ENCODE measurements at places on chromosomes 16 and 17.

- no peak for DNase-seq
These were observed 47.3 kb downstream of the TTC19 start for GRCh38 chr17:16046966-16047365.

DNA sequence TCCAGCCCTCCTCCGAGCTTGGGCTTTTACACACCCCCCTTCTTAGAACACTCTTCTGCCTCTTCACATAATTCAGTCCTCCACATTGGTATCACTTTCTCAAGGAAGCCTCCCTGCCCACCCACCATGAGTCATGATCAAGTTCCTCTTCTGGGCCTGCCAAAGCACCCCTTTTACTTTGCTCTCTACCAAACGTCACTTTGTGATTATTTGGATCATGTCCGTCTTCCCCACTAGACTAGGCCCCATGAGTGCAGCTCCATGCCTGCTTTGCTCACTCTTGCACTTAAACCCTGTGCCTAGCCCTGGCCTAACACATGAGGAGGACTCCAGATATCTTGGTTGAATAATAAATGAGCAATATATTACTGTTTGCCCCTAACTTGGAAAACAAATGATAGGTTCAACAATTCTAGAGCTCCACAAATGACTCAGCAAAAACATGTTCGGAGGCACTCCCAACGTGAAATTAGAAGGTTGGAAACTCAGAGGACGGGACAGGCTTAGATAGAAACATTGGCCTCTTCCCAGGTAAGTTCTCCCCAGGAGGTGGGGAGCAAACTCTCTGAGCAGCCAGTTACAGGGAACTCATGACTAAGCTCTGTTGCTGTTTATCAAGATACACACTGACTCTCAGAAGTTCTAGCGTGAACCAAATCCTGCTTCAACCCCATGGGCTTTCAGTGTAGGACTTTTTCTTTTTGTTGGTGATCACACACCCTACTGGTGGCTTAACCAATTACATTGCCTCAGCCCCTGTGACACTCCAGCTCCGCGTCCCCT is 28.3 kb downstream of the G6PC1 start:
- DNase-seq: peak; percentile 9

- no peak for DNase-seq
These were observed 43.3 kb upstream of the NF1 start for GRCh38 chr17:31051506-31051905.

DNA sequence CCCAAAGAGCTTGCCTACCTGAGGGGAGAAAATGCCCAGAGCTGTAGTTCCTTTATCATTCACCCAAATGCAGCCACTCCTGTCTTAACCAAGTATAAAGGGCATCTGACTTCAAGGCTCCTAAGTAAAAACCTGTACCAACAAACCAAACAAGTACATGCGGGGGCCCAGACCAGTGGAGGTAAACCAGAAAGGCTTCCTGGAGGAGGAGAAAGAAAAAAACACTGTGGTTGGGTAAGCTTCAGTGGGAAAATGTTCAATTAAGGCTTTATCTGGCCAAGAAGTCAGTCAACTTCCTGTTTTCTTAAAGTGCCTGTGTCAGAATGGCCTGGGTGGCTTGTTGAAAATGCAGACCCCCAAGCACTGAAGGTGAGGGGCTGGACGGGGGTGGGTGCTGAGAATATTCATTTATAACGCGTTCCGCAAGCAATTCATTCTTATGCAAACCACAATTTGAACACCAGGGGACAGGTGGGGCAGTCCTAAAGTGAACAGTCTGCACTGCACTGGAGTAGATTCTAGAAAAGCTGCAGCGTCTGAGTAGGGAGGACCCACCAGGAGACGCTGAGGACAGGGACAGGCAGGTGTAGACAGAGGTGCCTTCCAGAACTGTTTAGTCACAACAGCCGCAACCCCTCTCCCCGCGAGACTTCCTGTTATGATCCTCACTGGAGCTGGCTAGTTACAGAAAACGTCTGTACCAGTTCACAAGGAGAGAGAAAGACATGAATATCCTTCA is 467.1 kb downstream of the SOX9 start:
- DNase-seq: no peak

DNA sequence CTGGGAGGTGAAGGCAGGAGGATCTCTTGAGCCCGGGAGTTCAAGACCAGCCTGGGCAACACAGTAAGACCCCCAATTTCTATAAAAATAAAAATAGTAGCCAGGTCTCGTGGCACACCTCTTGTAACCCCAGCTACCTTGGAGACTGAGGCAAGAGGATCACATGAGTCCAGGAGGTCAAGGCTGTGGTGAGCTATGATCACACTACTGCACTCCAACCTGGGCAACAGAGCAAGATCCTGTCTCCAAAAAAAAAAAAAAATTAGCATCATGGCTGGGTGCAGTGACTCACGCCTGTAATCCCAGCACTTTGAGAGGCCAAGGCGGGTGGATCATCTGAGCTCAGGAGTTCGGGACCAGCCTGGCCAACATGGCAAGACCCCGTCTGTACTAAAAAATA is 6.7 kb upstream of the CBX2 start:
- no peak for DNase-seq

DNA sequence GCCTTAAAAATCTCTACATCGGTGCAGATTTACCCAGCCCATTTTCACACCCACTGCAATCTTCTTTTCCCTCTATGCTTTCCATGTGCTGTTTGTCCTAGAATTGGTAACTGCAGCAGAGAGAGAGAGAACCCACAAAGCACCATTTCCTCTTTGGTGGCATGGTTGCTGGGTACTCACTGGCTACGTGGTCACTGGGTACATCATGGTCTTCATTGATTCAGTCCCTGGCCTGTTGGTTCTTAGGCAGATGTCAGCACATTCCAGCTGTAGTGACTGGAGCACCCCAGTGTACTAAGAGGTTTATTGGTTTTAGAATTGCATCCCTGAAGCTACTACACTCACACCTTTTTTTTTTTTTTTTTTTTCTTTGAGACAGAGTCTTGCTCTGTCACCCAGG is 156.1 kb upstream of the CACNG5 start:
- DNase-seq: no peak

DNA sequence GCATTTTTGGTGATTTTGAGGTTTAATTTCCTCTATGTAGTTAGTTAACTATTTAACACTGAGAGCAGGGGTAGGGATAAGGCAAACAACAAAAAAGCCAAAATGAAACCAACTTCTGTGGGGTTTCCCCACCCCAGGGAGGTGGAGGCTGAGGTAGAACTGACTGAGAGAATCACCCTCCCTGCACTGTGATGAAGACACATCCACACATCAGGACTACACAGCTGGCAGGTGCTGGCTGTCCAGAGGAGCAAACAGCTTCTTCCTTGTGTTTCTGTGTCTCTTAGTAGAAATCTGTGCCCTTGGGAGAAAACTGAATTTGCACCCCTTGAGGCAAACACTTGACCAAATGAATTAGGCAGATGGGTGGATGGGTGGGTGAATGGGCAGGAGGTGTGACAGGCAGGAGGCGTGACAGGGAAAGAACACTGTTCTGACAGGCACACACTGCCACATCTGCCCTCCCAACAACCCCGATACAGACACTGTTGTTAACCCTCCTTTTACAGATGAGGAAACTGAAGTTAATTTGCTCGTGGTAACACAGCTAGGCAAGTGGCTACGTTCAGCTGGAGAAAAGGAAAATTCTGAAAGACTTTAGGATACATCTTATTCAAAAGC is 62.9 kb upstream of the AMZ2 start:
- DNase-seq: no peak

GRCh38 chr17:79830303-79830702 is 8.9 kb downstream of the CBX4 start:
- DNase-seq: no peak

DNA sequence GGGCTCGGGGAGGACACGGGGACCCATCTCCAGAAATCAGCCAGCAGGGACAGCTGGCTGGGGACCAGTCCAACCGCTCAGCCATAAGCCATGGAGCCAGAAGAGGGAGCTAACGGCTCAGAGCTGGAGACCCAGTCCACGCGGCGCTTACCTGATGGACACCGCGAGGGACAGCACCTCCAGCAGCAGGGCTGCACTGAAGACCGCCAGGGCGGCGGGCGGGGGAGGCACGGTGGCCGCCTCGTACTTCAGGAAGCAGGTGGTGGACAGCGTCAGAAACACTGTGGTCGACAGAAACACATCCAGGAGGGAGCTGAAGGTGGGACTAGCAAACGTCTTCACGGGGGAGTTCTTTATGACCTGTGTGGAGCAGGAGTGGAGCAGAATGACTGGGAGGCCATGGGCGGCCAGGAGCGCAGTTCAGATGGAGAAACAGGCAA is 102.6 kb upstream of the CREBBP start:
- peak; percentile 75 for DNase-seq

- peak; percentile 97 for DNase-seq
These were observed 805 bp upstream of the ORAI3 start for GRCh38 chr16:30947859-30948666.

DNA sequence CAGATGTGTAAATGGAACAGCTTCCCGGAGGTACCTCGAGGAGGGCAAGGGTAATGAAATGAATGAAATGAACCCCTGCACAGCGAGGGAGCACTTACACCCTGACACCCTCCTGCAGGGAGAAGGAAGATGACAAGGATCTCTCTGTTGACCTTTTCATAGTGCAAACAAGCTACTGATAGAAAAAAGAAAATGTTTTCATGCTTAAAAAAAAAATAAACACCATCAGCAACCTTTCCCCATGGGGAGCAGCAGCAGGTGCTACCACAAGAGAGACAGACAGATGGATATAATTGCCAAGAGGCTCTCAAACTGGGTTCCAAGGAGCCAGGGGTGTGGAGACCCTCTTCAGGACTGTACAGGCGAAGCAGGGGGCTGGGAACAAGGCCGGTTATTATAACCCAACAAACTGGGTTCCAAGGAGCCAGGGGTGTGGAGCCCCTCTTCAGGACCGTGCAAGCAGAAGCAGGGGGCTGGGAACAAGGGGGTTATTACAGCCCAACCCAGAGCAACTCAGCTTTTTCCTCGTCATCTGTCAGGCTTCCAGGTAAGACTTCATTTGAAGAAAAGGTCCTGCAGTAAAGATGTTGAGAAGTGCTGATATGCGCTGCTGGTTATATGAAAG is 718 bp upstream of the RPH3AL start:
- no peak for DNase-seq

GRCh38 chr17:40355804-40356758 is 8.5 kb downstream of the GJD3 start:
- DNase-seq: peak; percentile 63

DNA sequence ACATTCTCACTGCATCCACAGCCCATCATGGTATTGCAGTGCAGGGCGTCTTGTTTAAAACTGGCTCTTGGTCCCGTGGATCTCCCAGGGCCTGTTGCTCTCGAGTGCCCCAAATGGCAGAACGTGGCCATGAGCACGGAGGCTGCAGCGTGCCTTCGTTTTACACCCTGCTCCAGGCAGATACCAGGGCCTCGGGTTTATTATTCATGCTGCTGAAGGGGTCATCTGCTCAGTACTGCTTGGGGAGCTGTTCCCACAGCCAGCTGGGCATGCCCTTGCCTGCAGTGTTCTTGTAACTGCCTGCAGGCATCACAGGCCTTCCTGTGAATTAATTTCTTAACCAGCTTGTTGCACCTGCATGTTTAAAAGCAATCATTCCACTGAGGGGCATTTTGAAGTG is 129.7 kb upstream of the CHMP6 start:
- DNase-seq: no peak

- DNase-seq: peak; percentile 77
These were observed 3.4 kb upstream of the PPP1R9B start for GRCh38 chr17:50153650-50154575.

- no peak for DNase-seq
These were observed 54.9 kb upstream of the DLX4 start for GRCh38 chr17:49914096-49914490.

DNA sequence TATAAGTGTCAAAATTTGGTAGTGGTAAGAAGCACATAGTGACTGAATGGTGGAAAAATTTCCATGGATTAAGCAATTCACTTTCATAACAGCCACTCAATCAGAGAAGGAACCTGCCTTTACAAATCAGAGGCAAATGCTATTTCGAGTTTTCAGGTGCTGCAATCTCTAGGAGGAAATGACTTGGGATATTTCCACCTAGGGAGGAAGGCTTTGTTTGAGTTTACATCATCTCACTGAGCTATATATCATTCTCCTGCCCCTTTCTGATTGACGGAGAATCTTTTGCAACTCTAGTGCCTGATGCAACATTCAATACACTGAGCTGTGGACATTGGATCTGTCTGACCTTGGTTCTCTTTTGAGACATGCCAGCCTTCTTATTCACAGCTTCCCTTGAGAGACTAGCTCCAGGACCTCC is 26.3 kb downstream of the MARCHF10 start:
- DNase-seq: no peak

GRCh38 chr16:84989749-84990620 is 21.4 kb downstream of the ZDHHC7 start:
- DNase-seq: no peak

DNA sequence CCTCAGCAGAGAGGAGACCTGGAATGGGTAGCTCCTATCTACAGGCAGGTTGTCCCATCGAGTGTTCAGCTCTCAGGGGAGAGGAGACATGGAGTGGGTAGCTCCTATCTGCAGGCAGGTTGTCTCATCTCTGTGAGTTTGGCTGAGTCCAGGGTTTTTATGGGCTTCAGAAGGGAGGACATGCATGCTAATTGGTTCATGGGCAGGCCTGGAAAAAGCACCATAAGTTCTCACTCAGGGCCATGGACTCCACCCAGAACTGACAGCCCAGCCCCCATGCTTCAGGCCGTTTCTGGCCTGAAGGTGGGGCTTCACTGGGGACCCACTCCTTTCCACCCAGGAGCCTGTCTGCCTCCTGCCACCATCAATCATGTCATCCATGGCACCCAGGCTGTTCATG is 84.0 kb downstream of the CYB561 start:
- no peak for DNase-seq

GRCh38 chr16:88519938-88520653 is 50.1 kb upstream of the ZC3H18 start:
- DNase-seq: no peak

- DNase-seq: peak; percentile 15
These were observed 77.6 kb downstream of the CCDC182 start for GRCh38 chr17:57667461-57667923.

GRCh38 chr16:46923513-46924295 is 39.5 kb downstream of the GPT2 start:
- DNase-seq: no peak

GRCh38 chr17:15945527-15946191 is 729 bp downstream of the ADORA2B start:
- DNase-seq: no peak

DNA sequence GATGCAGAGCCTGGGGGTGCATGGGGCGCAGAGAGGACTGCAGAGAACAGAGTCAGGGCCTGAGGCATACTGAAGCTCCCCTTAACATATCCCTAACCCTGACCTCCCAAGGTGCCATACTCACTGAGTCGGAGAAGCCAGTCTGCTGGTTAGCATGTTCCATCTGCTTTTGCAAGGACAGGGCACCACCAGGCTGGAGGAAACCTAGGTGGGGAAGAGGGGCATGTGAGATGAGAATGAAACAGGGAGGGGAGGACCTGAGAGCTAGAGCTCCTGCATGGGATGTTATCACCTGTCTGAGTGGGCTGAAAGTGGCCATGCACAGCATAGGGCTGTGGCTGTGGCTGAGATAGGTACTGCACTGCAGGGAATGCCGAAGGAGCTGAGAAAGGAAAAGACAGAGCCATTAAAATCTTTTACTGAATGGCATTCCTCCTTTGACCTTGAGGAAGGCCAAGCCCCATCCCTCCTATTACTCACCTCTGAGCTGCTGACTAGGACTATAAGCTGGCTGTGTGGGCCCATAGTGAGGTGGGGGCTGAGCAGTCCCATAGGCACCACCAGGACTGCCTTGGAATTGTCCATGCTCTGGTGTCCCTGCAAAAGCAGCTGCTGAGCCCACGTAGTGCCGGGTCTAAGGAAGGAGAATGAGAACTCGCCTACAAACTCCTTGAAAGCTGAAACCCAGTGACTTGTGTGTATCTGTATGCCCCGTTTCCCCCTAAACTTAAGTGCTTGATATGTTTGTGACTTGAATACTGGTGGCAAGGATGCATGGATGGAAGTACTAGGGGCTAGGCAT is 1.9 kb downstream of the GPS2 start:
- no peak for DNase-seq

Measured in ovary (tissue), 10 donors.